ENCODE measurements at places on chromosomes 11 and 22.

GRCh38 chr22:27686534-27686933, 115.0 kb downstream of the MN1 start:
- DNase-seq: no peak

- DNase-seq: no peak
Measured at GRCh38 chr11:93662175-93662570, 691 bp downstream of the CEP295 start.

GRCh38 chr11:69369945-69370344, 76.0 kb downstream of the MYEOV start:
- no peak for DNase-seq

- DNase-seq: no peak
Measured at GRCh38 chr22:48268771-48269552, 1506.5 kb downstream of the TBC1D22A start.

DNA sequence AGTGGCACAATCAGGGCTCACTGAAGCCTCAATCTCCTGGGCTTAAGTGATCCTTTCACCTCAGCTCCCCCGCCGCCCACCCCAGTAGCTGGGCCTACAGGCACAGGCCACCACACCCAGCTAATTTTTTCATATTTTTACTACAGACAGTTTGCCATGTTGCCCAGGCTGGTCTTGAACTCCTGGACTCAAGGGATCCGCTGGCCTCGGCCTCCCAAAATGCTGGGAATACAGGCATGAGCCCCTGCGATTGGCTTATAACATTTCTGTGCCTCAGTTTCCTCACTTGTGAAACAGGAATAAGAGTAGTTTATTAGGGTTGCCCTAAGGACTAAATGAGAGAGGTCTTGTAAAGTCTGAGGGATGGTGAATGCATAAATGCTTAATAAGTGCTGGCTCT, 1.2 kb downstream of the VSTM5 start:
- no peak for DNase-seq

DNA sequence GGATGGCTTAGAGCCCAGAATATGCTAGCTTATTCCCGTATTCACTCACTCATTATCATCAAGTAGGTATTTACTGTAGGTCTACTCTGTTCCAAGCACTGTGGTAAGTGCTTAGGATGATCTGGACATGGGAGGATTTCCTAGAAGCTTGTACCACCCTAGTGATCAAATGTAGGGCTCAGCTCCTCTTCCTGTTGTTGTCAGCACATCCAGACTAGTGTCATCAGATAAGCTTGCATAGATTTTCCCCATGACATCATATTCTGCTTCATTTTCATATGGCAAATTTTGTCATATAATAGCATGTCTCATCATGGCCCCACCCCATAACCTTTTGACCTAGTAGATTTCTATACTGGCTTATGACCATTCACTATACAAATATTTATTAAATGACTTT, 19.3 kb upstream of the NUCB2 start:
- no peak for DNase-seq

- no peak for DNase-seq
Measured at GRCh38 chr11:2704356-2704755, 4.6 kb upstream of the KCNQ1OT1 start.

- DNase-seq: no peak
Measured at GRCh38 chr11:62394825-62395538, 23.9 kb upstream of the SCGB1A1 start.

GRCh38 chr11:3894128-3894731, 38.8 kb downstream of the STIM1 start:
- no peak for DNase-seq

GRCh38 chr22:38924347-38924952, 33.0 kb upstream of the APOBEC3A start:
- no peak for DNase-seq

GRCh38 chr11:17684550-17684949, 34.8 kb upstream of the MYOD1 start:
- DNase-seq: no peak

GRCh38 chr11:4050138-4050537, 44.5 kb upstream of the RRM1 start:
- no peak for DNase-seq

GRCh38 chr11:91219535-91219934, 996.7 kb upstream of the CHORDC1 start:
- no peak for DNase-seq

- no peak for DNase-seq
Measured at GRCh38 chr11:62143727-62144126, 19.9 kb downstream of the INCENP start.

- no peak for DNase-seq
Measured at GRCh38 chr11:94790661-94791180, 22.6 kb downstream of the AMOTL1 start.

DNA sequence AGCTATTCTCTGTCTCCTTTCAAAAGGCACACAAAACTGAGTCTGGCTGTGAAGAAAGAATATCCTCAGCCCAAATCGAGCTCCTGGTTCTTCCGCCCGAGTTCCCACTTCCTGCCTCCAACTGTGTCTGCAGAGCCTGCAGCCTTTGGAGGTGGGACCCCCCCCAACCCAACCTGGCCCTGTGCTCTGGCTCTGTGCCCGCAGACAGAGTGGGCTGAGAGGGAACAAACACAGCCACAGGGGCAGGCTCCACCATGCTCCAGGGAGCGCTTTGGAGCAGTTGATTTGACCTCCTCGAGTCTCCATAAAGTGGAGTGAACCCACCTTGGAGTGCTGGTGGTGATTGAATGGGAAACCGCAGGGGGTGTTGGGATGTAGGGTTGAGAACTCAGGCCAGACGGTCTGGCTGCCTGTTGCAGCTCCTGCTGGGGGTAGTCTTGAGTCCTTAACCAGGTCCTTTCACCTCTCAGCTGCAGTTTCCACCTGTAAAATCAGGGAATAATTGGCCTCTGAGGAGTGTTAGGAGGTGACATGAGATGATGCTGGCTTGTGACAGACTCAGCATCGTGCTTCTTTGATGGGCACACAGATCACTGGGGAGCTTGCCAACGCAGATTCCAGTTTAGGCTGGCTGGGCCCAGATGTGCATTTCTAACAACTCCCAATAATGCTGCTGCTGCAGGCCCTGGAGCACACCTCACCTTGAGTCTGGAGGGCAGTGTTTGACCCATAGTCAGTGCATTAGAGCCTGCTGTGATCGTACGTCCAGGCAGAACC, 11.4 kb downstream of the DAGLA start:
- no peak for DNase-seq

DNA sequence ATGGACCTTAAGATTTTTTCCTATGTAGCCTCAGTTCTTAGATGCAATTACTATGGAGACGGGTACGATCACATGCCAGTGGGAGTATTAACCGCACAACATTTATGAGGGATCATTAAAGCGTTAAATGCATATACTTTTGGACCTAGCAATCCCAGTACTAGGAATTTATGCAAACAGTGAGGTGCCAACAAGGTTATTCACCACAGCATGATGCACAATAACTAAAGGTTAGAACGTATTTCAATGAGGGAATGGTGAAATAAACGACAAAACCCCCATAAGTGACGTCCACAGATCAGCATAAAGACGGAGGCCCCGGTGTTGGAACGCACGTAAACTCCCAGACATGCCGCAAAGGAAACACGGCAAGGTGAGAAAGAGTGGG, 539 bp downstream of the SIRT3 start:
- peak; percentile 37 for DNase-seq

- DNase-seq: no peak
Measured at GRCh38 chr11:2883979-2884815, 1.4 kb downstream of the CDKN1C start.

- no peak for DNase-seq
Measured at GRCh38 chr11:39462506-39462905, 1996.9 kb downstream of the LRRC4C start.

- DNase-seq: no peak
Measured at GRCh38 chr22:26573026-26573662, 16.8 kb downstream of the TPST2 start.

GRCh38 chr11:11400121-11400520, 47.1 kb upstream of the CSNK2A3 start:
- no peak for DNase-seq

DNA sequence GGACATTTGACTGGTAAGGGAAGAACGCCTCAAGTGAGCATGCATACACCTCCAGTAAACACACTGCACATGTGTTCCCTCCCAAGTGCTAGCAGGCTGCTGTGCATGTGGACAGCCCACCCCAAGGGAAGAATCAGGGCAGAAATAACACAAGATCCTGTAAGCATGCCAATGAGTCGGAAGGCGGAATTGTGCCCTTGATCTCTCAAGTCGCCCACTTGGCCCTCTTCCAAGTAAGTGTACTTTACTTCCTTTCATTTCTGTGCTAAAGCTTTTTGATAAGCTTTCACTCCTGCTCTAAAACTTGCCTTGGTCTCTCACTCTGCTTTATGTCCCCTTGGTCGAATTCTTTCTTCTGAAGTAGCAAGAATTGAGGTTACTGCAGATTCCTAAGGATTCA, 139.6 kb downstream of the TRPC6 start:
- DNase-seq: no peak

GRCh38 chr11:1889941-1890855, 1.5 kb downstream of the PRR33 start:
- DNase-seq: no peak

DNA sequence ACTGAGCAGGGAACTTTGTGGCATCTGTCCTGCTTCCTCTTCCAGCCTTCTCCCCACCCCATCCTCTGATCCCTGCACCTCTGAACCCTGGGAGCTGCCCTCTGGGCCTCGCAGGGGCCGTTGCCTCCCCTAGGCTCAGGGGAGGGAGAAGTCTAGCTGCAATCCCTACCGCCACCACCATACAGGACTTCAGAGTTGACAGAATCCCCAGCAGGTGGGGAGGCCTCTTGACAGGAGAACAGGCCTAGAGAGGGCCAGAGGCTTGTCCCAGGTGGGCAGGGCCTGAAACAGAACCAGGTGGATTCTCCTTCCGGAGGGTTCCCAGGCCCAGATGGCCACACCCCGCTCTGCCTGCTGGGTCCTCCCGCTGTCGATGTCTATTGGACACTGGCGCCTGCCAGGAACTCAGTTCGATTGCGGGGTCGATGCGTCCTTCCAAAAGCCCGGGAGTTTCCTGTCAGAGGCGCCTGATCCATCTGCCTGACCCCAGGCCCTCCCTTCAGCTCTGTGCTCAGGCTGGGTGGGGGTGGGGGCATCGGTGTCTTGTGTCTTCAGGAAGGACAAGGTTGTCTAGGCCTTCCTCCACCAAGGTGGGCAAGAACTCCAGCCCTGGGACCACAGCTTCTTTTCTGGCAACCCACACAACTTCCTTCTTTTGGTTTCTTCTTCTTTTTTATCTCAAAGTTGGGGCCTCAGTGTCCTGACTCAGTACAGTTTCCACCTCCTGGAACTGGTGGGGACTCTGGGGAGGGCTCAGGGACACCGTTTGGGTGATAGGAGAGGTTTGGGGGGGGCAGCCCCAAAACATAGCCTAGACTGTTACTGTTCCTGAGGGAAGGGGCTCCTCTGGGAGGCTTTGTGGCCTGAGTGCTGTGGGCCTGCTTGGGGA, 6.4 kb downstream of the STARD10 start:
- DNase-seq: no peak

- no peak for DNase-seq
Measured at GRCh38 chr11:102967497-102967896, 12.0 kb upstream of the MMP13 start.

- DNase-seq: no peak
Measured at GRCh38 chr22:35863432-35863831, 145.8 kb downstream of the APOL5 start.

GRCh38 chr11:23310276-23310675, 450.0 kb upstream of the CCDC179 start:
- DNase-seq: no peak

DNA sequence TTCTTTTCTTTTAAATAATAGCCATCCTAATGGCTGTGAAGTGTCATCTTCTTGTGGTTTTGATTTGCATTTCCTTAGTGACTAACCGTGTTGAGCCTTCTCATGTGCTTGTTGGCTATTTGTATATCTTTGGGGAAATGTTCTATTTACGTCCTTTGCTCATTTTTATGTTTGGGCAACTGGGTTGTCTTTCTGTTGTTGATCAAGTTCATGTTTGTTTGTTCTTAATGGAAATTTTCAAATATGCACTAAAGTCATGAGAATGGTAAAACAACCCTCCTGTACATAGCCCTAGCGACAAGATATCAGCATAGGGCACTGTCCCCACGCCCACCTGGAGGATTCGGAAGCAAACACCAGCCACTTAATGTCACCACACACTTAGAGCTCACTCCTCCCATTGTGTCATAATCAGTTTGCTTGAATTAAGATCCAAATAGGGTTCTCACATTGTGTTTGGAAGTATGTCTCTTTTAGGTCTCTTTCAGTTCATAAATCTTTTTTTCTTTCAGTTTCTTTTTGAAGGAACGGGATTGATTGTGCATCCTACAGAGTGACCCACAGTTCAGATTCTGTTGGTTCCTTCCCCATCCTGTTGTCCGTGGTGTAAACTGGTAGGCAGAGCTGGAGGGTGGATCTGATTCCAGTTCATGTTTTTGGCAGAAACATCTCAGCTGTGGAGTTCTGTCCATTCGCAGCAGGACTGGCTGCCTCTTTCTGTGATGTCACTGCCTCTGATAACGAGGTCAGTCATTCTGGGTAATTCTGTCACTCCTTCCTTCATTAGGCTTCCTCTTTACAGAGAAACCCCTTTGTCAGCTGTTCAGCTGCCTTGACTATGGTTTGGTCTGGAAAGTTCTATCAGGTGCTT, 26.4 kb upstream of the ADORA2A start:
- no peak for DNase-seq

DNA sequence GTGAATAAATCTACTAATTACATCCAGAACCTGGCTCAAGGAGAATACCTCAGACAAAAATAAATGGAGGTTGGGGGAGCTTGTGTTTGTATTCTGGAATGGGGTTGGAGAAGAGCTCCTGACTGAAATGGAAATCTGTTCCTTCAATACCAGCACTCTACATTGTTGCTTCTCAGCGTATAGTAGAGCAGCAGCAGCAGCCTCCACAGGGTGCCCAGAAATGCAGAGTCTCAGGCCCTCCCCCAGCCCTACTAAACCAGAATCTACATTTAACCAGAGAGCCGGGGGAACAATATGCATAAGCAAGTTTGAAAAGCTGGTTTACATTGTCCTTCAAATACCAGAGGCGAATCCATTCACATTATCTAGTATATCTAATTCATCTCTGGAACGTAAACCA, 474.8 kb downstream of the NTM start:
- DNase-seq: no peak

- DNase-seq: no peak
Measured at GRCh38 chr11:116217006-116217405, 555.8 kb downstream of the BUD13 start.

- DNase-seq: no peak
Measured at GRCh38 chr11:92826603-92827002, 142.8 kb upstream of the MTNR1B start.

- no peak for DNase-seq
Measured at GRCh38 chr11:96050435-96051182, 126.7 kb upstream of the MTMR2 start.

- DNase-seq: no peak
Measured at GRCh38 chr22:44086271-44087088, 62.4 kb downstream of the PARVB start.

GRCh38 chr11:19259487-19260345, 19.0 kb upstream of the E2F8 start:
- DNase-seq: peak; percentile 37

Measured in activated CD8-positive, alpha-beta memory T cell treated with anti-CD3 and anti-CD28 coated beads for 1 hour (primary cell).